Muscle of leg (tissue), 16 donors: ENCODE measurements at places on chromosomes 3 and 15. TPM values are rescaled to one million over a fixed set of nuclear protein-coding genes. Genes with fewer than 3 reads are reported as not detected.

The OXSR1 gene
- total RNA-seq = 25.5 TPM

The GOLIM4 gene
- total RNA-seq = 34.1 TPM

The SEMA3B gene
- 51.8 TPM for total RNA-seq

The SERPINI2 gene
- total RNA-seq = 0.04 TPM

The DZIP1L gene
- total RNA-seq = 12.8 TPM

The EOGT gene
- total RNA-seq = 18.2 TPM

The EHD4 gene
- 23.1 TPM for total RNA-seq

The PTH1R gene
- total RNA-seq = 20.7 TPM

The PARP14 gene
- 12.9 TPM for total RNA-seq

The RAB7A gene
- 31.5 TPM for total RNA-seq

The ITIH1 gene
- 0.22 TPM for total RNA-seq

DNA sequence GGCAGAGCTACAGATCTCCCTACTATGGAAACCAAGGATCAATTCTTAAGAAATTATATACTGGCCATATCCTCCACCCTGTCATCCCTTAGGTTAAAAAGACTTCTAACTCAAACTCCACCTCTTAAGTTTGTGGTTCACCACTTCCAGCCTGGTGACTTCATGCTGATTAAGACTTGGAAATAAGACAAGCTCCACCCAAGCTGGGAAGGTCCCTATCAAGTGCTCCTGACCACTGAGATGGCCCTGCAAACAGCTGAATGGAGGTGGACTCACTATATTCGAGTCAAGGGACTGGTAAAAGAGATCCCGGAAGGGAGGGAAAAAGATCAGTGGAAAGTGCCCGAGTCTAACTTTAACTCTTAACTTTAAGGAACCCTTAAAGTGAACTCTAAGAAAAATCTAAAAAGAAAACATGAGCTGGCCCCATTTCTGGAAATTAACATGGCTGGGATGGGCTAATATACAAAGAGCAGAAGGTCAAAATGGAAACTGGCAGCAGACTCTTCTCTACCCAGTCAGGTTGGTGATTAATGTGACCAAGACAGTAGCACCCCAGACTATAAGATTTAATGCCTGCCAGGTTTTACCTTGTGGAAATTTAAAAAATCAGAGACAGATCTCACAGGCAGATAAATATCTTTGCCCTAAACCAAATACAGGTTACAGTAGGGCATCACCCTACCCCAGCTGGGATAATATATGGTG is 43.9 kb downstream of the PPCDC start:
- DNase-seq = no peak

DNA sequence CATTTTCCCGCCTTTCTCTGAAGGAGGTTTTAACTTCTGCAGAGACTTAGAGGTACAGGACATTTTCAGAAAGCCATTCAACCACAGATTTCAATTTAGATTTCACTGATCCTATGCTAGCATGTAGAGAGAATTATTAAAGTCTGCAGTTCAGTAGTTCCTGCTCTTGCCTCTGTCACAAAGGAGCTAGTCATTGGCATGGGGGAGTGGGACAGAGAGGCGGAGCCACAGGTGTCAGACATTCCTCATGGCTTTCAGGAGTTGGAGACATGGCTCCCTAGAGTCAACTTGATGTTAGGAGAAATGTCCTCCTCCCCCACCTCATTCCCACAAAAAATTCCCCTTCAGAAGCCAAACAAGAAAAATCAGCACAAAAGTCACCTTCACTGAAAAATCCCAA is 66.0 kb upstream of the SIAH2 start:
- DNase-seq = no peak

- DNase-seq = no peak
These were observed 84.3 kb downstream of the RAB11A start for GRCh38 chr15:65953622-65954021.

- DNase-seq = peak; percentile 10
These were observed 32.2 kb upstream of the FMN1 start for GRCh38 chr15:33226559-33227181.

DNA sequence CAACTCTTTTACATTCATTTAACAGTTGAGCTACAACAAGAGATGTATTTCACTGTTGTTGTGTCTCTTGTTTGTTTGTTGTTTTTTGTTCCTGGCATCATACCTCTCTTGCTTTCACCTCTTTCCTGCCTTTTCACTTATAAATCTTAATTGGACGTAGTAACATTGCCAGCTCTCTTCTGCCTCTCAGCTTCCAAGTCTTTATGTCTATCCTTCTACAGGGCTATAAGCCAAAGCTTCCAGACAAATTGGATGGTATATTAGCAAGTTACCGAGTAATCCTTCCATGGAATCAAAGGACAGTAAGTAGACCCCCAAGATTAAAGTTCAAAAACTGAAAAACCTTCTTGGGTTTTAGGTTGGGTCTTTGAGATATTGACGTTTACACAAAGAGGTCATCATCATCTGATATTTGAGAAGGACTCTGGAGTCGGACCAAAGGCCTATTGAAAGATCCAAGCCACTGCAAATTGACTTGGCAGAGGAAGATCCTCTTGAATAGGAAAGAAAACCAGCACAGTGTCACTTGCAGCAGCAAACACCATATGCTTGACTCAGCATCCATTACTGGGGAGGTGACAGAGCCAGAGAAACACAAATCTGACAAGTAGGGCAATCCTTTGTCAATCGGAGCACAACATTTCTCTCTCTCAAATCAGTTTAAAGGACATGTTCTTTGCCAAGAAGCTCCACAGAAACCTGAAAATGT is 648.5 kb upstream of the NR2F2 start:
- no peak for DNase-seq

- DNase-seq = no peak
These were observed 257.3 kb downstream of the ABHD5 start for GRCh38 chr3:43948013-43948412.

GRCh38 chr15:91268510-91268909 is 168.5 kb downstream of the SV2B start:
- no peak for DNase-seq

DNA sequence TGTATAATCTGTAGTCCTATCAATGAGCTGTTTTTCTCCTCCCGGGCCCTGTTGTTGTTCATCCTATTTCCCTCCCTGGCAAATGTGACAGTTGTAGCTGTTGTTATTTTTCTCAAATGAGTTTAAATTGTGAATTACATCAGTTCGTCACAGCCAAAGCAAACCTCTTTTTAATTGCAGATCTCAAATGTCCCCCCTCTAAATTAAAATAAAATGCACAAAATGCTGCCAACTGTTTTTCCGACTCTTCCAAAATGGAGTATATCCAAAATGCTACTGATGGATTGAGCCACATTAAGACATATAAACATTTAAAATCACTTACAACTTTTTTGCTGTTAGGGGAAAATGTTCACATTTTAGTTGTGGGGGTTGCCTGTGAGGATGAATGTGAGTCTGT is 29.8 kb upstream of the SUCLG2 start:
- no peak for DNase-seq

DNA sequence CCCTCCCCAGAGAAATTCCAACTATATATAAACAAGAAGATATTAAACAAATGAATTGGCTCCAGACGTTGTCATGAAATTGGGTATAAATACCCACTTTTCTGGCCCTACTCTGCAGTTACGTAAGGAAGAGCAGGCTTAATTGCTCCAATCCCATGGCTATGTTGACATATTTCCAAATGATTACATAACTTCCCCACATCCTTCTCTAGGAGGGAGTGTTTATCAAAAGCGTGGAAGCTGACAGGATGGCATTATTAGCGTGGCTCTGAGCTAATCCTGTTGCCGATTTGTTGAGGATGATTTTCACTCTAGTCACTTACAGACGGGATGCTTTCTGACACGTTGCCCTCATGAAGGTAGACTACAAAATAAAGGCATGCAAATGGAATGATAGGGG is 347.5 kb upstream of the TMCO5A start:
- DNase-seq = peak; percentile 30

DNA sequence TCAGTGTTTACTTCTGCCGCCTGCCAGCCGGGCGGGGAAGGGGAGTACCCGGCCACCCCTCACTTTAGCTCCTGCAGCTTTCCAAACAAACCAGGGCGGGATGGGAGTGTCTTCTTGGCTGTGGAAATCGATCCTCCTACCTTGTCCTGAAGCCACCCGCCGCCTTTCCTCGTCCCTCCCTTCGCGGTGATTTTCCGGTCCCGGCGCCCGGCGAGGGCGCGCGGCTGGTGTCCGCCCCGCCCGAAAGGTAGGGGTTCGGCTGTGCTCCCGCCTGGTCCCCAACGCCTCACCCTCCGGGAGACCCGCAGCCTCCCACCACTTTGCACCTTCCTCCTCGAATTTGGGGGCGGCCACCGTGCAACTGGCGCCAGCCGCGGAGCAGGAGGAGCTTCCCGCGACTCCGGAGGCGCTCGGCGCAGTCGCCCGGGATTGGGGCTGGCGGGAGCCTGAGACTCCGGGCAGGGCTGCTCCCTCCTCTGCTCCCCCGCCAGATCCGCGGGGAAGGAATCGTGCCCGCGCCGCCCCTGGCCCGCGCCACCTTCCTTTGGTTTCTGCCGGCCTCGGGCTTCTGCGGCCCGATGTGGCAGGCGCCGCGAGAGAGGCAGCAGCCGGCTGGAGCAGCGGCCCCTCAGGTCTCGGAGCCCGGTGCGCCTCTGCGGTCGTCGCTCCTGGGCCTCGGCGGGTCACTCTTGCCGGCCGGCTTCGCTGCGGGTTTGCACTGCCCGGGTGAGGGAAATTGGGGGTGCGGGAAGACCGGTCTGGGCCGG is 30.7 kb upstream of the ST3GAL6 start:
- DNase-seq = peak; percentile 44

GRCh38 chr3:168989396-168989795 is 674.1 kb downstream of the MECOM start:
- peak; percentile 13 for DNase-seq

- DNase-seq = peak; percentile 54
These were observed 4.1 kb downstream of the EFCAB12 start for GRCh38 chr3:129424185-129424841.

- no peak for DNase-seq
These were observed 529.2 kb upstream of the GOLIM4 start for GRCh38 chr3:168624892-168625448.

DNA sequence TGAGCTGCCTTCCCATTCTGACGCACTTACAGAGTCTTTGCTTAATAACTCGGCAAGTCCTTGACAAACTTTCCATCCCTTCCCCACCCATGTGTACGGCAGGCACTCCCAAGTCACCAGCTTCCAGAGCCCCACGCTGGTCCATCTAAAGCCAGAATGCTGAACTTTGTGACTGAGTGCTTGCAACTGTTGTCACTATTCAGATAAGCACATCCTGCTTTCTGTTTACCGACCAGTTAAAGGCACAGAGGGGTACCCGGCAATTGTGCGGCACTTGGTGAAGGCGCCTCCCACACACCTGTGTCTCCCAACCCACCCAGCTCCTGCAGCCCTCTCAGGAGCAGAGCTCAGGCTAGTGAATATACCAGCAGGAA is 430.6 kb downstream of the FOXP1 start:
- DNase-seq = no peak

GRCh38 chr3:23241256-23241655 is 38.1 kb downstream of the UBE2E2 start:
- DNase-seq = no peak

- DNase-seq = peak; percentile 30
These were observed 24.1 kb downstream of the SLC24A5 start for GRCh38 chr15:48144889-48145288.

GRCh38 chr15:84598993-84599392 is 1.8 kb upstream of the ZSCAN2 start:
- DNase-seq = peak; percentile 65

DNA sequence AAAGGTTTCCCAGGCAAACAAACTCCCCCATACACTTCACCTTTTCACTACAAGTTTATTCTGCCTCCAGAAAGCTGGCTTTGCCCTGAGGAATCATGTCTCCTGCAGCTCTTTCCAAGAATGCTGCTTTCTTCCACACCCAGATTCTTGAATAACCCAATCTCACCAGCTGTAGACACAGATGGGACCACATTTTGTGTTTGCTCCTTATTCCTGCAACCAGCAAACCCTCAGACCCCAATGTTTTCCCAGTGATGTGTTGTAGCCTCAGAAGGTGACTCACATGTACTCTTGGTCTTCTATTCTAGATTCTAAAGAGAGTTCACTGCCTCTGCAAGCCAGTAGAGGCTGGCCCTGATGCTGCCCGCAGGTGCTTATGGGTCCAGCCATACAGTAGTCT is 23.6 kb upstream of the TRIM59 start:
- no peak for DNase-seq

GRCh38 chr3:74921676-74922075 is 307.2 kb upstream of the CNTN3 start:
- DNase-seq = peak; percentile 72

GRCh38 chr3:12155828-12156227 is 2.9 kb downstream of the TIMP4 start:
- no peak for DNase-seq

DNA sequence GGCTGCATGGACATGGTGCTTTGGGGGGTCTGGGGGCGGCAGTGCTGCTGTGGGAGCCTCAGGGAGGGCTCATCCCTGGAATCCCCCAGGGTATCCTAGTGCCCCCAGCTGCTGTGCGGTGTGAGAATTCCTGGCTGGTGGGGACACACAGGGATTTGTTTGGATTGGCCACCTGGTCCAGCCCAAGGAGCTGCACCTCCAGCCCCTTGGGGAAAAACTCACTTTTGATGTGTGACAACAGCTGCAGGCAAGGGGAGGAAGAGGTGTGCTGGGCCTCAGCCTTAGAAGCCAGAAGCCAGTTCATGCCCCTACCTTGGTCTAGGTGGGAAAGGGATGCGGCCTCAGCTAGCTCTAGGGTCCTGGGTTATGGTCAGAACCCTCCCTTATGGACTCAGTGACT is 8.4 kb upstream of the COMMD4 start:
- DNase-seq = no peak

DNA sequence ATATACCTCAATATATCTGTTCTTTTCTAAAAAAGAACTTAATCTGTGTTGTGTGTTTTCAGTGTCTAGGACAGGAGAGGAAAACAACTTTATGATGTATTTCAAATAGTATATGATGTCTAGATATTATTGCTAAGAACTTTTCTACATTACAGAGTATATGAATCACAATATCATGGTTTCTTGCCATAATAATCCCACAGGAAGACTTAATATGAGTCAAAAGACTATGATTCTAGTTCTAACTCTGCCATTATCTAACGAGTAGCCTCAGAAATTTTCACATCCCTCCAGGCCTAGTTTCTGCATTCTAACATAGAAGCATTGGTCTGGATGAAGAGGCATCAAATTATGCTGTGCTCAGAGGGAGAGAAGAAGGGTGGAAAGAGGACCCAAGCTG is 107.7 kb upstream of the SPRED1 start:
- DNase-seq = peak; percentile 72

DNA sequence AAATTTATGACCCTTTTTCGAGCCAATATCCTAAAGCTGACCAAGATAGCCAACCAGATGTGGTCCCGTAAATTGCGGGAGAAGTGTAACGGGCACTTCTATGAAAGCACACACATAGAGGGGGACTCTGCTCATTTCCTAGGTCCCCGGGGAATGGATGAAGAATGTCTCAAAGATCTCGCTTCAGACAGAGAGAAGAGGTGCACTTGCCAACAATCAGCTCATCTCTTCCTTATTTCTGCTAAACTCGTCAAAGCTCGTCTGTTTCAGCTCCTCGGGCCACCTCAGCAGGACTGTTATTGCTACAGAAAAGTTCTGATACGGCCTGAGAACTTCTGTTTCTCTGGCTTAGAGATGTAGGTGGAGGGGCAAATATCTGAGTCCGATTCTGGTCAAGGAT is 71.8 kb downstream of the TM2D3 start:
- peak; percentile 71 for DNase-seq

- no peak for DNase-seq
These were observed 39.0 kb downstream of the RGMA start for GRCh38 chr15:93049914-93050578.

- peak; percentile 98 for DNase-seq
These were observed 49.5 kb downstream of the CYP11A1 start for GRCh38 chr15:74317820-74318375.
